ENCODE measurements at places on chromosomes 7 and 10.
A peak's percentile ranks its signal among the peaks of the same experiment; 100 is the strongest.

DNA sequence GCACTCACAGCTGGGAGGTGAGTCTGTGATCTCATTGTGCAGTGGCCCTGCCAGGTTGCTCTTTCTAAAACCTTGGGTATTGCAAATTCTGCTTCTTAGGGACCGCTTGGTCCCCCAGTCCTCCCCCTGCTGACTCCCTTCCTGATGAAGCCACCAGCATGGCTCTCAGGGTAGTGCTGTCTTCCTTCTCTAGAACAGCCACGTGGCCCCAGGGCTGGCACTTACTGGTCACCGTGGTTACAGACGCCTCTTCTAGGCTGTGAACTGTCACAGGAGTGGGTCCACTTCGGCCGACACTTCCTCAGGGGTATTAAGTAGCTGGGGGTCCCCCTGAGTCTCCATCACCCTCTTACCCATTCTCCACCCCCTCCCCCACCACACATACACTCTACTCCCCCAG, 2.7 kb upstream of the HTRA1 start:
- no peak for DNase-seq

DNA sequence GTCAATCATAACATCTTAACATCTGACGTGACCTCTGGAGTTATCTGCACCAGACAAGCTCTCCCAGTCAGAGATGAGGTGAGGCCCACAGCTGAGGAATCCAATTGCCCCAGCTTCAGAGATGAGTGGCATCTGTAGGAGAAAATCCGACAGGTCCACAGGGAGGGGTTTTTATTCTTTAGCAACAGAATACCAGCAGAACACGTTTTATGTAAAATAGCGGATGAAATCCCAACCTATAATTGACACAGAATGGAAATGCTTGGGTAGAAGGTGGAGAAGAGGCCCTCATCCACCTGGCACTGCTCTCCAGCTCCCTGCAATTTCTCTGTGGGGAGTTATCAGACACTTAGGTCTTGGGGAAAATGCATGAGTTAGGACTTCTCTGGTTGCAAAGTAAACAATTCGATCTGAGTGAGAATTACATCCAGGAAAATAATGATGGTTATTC, 144.2 kb upstream of the NRP1 start:
- DNase-seq, result no peak

DNA sequence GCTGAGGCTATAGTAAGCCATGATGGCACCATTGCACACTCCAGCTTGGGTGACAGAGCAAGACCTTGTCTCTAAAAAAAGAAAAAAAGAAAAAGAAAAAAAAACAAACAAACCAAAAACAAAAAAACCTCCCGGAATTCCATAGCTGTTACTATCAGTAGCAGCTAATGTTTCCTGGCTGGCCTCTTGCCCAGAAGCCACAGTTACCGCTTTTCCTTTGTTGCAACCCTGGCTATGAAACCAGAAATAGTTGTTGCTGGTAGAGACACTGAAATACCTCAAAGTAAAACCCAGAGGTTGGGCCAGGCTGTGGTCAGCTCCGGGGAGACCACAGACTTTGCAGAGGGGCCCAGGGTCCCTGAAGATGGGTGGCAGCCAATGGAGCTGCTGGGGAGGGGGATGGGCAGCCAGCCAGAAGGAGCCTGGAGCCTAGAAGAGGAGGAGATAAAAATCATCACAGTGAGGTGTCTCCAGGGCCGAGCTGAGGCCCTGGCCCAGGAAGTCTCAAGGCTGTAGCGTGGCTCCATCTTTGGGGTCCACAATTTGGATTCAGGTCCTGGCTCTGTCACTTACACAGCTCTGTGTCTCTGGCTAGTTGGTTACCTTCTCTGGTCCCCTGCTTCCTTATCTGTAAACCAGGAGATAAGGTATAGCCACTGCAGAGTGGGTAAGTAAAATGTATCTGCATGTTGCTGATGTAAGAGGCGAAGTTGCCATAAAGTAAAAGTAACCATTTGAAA, 3.4 kb upstream of the CHST12 start:
- peak; percentile 58 for DNase-seq

- no peak for DNase-seq
These were observed 103.7 kb downstream of the RBM20 start for GRCh38 chr10:110747609-110748464.

DNA sequence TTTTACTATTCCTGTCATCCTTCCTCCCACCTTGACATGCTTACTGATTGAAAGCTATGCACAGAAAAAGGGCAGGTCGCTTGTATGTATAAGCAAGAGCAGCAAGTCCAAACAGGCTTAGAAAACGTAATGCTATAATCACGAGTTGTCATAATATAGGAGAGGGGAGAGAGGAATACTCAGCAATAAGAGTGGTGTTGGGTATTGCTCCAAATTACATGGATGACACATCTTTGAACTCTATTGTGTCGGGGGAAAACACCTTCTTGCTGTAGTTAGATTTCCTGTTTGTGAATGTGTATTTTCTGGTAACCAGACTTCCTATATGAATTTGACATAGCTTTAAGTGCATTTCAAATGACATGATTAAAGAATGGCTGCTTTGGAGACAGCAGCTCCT, 7.5 kb downstream of the MET start:
- no peak for DNase-seq
